Activated CD8-positive, alpha-beta memory T cell treated with anti-CD3 and anti-CD28 coated beads for 24 hours (primary cell): ENCODE measurements at places on chromosomes 12 and 14.

GRCh38 chr12:124774462-124775167 lies 89.0 kb downstream of the SCARB1 start:
- DNase-seq, result peak; percentile 85

DNA sequence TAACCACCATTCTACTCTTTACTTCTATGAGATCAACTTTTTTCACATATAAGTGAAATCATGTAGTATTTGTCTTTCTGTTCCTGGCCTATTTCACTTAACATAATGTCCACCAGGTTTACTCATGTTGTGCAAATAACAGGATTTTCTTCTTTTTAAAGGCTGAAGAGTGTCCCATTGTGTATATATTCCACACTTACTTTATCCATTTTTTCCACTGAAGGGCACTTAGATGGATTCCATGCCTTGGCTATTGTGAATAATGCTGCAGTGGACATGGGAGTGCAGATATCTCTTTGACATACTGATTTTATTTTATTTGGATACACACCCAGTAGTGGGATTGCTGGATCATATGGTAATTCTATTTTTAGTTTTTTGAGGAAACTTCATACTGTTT lies 181.1 kb upstream of the HMGA2 start:
- no peak for DNase-seq

GRCh38 chr14:102917469-102918211 lies 4.8 kb upstream of the AMN start:
- peak; percentile 86 for DNase-seq

GRCh38 chr12:80268924-80269749 lies 169.8 kb downstream of the OTOGL start:
- no peak for DNase-seq

- DNase-seq, result no peak
Measured at GRCh38 chr12:65561798-65562382, 262.4 kb upstream of the HMGA2 start.
